ENCODE measurements at places on chromosomes 2 and 18. TPM values are rescaled to one million over a fixed set of nuclear protein-coding genes. Genes with fewer than 3 reads are reported as not detected.

The DSEL gene
- 30.7 TPM for total RNA-seq

The CCDC68 gene
- total RNA-seq, result 2.2 TPM

The STPG4 gene
- total RNA-seq, result 0.23 TPM

The ERBB4 gene
- 5.0 TPM for total RNA-seq

The STK25 gene
- total RNA-seq, result 181 TPM

The PPP3R1 gene
- total RNA-seq, result 15.9 TPM

The EMX1 gene
- not detected for total RNA-seq
